ENCODE measurements at places on chromosomes 5 and 9. TPM values are rescaled to one million over a fixed set of nuclear protein-coding genes. Genes with fewer than 3 reads are reported as not detected.
A peak's percentile ranks its signal among the peaks of the same experiment; 100 is the strongest.

- peaks cover 9% of the 10 kb centered on the region for H3K27me3 ChIP-seq
- H3K4me3 ChIP-seq: no peak overlapping the region
- no peak for DNase-seq
- H3K36me3 ChIP-seq: no peaks in the 10 kb centered on the region
These were observed 128.6 kb upstream of the ACTBL2 start for GRCh38 chr5:57611177-57611576.

- H3K4me1 ChIP-seq: no peaks in the 10 kb centered on the region
- no peak overlapping the region for H3K27ac ChIP-seq
- H3K27me3 ChIP-seq: peaks cover 29% of the 10 kb centered on the region
- no peaks in the 10 kb centered on the region for H3K36me3 ChIP-seq
- no peak for DNase-seq
These were observed 63.8 kb upstream of the COL15A1 start for GRCh38 chr9:98879963-98880310.

DNA sequence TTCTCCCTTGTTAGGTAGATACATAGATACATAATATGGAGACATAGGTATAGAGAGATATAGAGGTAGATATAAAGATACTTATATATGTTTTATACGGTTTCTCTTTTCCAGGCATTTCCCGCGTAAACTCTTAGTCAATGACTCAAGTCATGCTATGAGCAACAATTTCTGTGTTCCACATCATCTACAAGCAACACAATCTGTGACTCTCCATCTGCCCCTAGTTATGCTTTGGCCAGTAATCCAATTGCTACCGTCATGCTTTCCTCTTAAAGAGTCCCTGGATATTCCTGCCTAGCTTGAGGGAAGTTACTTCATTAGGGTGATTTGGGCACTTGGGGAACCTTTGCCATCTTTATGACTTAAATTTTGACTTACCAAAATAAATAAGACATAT lies 129.0 kb upstream of the ADAMTS16 start:
- H3K4me3 ChIP-seq: no peak overlapping the region
- H3K4me1 ChIP-seq: no peaks in the 10 kb centered on the region
- DNase-seq: no peak
- no peak overlapping the region for H3K27ac ChIP-seq
- no peaks in the 10 kb centered on the region for H3K27me3 ChIP-seq

DNA sequence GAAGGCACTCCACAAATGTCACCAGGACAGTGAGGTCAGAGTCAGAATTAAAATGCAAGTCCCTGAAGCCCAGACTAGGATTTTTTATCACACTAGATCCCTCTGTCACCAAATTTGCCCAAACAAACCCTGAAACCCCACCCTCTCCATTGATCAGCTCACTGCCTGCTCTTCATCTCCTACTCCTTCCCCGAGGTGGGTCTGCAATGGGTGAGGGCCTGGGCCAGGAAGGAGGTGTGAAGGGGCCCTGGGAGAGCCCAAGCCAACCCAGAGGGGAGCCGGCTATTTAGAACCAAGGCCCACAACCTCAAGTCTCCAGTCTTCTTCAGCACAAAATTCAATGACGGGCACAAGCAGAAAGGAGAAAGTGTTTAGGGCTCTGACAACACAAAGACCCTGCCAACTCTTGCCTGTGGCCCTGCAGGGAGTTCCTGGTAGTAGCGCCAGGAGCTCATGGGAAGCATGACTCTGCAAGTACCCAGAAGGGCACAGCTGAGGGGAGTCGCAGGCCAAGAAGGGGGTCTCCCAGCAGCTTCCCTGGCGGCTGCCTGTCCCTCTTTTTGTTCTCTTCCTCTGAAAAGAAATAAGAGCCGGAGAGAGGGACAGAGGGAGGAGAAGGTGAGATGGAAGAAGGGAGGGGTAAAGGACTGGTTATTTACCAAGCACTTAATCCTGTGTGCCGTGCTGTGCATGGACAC lies 5.5 kb downstream of the FOXI1 start:
- H3K4me1 ChIP-seq: no peaks in the 10 kb centered on the region
- H3K36me3 ChIP-seq: no peaks in the 10 kb centered on the region
- no peak overlapping the region for H3K4me3 ChIP-seq
- DNase-seq: no peak

DNA sequence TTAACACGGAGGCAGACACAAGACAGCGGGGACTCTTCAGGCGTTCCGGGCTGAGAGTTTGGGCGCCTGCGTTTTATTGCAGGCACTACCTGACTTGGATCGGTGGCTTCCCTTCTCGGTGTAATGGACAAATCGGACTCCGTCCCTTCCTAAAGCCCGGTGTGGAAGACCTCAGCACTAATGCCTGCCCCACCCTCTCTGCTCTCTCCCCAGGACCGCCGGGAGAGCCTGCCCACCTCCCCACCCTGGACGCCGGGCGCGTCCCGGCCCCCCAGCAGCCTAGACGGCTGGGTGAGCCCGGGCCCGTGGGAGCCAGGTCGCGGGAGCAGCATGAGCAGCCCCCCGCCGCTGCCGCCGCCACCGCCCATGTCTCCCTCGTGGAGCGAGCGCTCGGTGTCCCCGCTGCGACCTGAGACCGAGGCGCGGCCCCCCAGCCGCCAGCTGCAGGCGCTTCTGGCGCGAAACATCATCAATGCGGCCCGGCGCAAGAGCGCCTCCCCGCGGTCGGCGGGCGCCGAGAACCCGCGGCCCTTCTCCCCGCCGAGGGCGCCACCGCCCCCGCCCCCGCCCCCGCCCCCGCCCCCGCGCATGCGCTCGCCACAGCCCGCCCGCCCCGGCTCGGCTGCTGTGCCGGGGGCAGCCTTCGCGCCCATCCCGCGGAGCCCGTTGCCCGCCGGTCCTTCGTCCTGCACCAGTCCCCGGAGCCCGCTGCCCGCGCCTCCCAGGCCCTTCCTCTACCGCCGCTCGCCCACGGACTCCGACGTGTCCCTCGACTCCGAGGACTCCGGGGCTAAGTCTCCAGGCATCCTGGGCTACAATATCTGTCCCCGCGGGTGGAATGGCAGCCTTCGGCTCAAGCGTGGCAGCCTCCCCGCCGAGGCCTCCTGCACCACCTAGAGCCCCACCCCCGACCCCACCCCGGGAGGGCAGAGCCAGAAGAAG lies 4.6 kb upstream of the MYOZ3 start:
- DNase-seq: peak; percentile 76
- peaks cover 8% of the 10 kb centered on the region for H3K4me1 ChIP-seq
- no peaks in the 10 kb centered on the region for H3K36me3 ChIP-seq
- peaks cover 2% of the 10 kb centered on the region for H3K27me3 ChIP-seq
- no peak overlapping the region for H3K27ac ChIP-seq

- H3K27me3 ChIP-seq: peaks cover 32% of the 10 kb centered on the region
- no peak overlapping the region for H3K27ac ChIP-seq
- DNase-seq: no peak
- no peaks in the 10 kb centered on the region for H3K4me1 ChIP-seq
- no peak overlapping the region for H3K4me3 ChIP-seq
These were observed 14.8 kb downstream of the STC2 start for GRCh38 chr5:173313351-173313801.

- no peaks in the 10 kb centered on the region for H3K36me3 ChIP-seq
- peaks cover 6% of the 10 kb centered on the region for H3K27me3 ChIP-seq
- no peak overlapping the region for H3K27ac ChIP-seq
- DNase-seq: no peak
- H3K4me3 ChIP-seq: no peak overlapping the region
These were observed 20.3 kb downstream of the WHRN start for GRCh38 chr9:114484854-114485443.

CDX1 gene
- total RNA-seq: not detected

PAPPA gene
- not detected for total RNA-seq

SCAMP1 gene
- 11.9 TPM for total RNA-seq

NUTM2G gene
- not detected for total RNA-seq

All from natural killer cell treated with Interleukin-12 subunit alpha and Interleukin-12 subunit beta and Interleukin-15 and Interleukin-18, amount 100 ng/mL, for 72 hours (primary cell).